ENCODE measurements at places on chromosomes 3 and 15.

GRCh38 chr15:83943849-83944404 is 290.0 kb downstream of the ADAMTSL3 start:
- no peak for DNase-seq

GRCh38 chr15:96335411-96336024 is 5.0 kb downstream of the NR2F2 start:
- no peak for DNase-seq

- no peak for DNase-seq
Observed at GRCh38 chr3:124791639-124792151, 61.4 kb downstream of the UMPS start.

DNA sequence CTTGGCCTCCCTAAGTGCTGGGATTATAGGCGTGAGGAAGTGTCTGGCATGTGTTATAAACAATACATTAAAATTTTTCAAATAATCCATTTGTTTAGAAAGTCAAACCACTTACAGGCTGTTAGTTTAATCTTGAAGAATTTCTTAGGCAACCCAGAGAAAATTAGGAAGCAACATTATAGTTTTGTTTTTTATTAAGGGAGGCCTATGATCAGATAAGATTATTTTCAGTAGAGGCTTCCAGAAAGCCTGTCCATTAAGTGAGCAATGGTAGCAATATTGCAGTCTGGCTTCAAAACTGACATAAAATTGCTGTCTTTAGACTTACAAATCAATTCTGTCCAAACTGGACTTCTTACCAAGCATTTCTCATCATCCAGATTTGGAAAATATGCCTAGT is 49.6 kb downstream of the CD47 start:
- no peak for DNase-seq

DNA sequence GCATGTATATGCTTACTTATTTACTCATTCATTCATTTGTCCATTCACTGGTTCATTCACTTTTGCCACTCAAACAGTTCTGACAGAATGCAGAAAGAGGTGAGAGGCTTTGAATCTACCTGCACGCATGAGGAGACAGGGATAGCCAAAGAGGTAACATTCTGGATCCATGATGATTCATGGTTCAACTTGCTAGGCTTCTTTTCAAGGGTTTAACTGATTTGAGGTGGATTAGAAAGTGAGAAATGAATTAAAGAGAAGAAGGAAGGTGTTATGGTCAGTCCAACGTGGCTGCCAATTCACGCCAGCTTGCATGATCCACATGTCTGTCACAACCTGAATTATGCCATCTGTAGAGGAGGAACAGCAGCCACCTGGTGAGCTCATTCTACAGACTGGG is 260.6 kb downstream of the ARRDC4 start:
- DNase-seq = no peak
